ENCODE measurements at places on chromosomes 12 and 14.

DNA sequence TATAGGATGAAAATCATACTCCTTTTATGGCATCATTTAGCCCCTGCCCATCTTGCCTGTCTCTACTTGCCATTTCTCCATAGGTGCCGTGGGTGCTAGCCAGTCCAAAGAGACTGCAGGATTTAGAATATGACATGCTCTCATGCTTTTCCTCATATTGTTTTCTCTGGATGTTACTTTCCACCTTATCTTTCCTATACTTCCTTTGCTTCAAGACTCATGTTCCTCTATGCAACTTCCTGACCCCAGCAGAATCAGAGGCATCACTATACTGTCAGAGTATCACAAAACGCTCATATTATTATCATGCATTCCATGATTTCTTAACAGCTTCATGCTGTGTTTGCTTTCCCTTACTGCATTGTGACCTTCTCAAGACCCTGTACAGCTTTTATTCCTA is 220.8 kb upstream of the ABCD2 start:
- DNase-seq = no peak

- no peak for DNase-seq
These were observed 43.1 kb upstream of the GPHB5 start for GRCh38 chr14:63361790-63362189.

- no peak for DNase-seq
These were observed 53.8 kb downstream of the STAB2 start for GRCh38 chr12:103640831-103641230.

DNA sequence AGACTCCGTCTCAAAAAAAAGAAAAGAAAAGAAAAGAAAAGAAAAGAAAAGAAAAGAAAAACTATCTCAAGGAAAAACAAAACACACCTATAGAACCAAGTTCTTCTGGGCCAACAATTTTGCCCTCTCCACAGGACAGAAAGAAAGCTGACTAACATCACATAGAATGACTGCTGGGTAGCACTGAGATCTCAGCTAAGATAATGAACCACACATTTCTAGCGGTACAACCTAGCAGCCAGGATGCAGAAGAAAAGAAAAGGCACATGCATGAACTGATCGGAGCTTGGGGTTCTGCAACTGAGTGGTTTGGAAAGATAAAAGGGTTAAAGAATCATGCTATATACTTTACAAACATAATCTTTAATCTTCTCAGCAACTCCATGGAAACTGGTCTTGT is 19.5 kb downstream of the TMED10 start:
- no peak for DNase-seq

Measured in activated T-helper 1 cell treated with Interleukin-2 at 50 U/mL for 16 hours (primary cell).